ENCODE measurements at places on chromosomes 5 and 9. TPM values are rescaled to one million over a fixed set of nuclear protein-coding genes. Genes with fewer than 3 reads are reported as not detected.

- DNase-seq: peak; percentile 93
Observed at GRCh38 chr5:35617435-35618303, at the start of gene SPEF2. Gene SPEF2, plus strand, starts transcription at chr5:35617863. Its CDS starts 135 bp downstream, at chr5:35617998.

MARCOL gene
- total RNA-seq: not detected

MAML1 gene
- total RNA-seq: 44.9 TPM

- DNase-seq: no peak
Observed at GRCh38 chr9:105074491-105074890, 146.5 kb upstream of the ABCA1 start.

DNA sequence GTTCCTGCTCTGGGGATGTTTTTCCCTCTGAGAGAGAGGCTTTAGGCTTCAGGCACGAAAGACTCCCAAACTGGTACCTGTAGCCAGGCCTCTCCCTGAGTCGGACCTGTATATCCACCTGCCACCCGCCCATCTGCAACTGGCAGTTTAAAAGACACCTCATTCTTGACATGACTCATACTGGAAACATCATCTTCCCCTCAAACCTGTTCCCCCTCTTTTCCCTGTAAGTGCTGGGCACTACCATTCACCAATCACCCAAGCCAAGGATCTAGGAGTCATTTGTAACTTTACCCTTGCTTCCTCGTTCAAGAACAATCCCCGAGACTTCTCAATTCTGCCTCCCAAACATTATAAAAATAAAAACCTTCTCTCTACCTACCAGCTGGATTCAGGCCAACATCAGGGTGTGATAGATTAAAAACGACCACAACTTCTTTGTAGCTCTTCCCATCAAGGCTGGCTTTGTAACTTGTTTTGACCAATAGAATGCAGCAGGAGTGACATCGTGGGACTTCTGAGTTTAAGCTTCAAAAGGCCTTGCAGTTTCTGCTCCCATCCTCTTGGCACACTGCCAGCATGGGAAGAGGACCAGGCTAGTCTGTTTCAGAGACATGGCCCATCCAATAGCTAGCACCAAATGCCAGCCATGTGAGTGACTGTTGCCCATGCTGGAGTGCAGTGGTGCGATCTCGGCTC, 1.8 kb upstream of the WDR31 start:
- no peak for DNase-seq
